ENCODE measurements at places on chromosomes 13 and 19.
A peak's percentile ranks its signal among the peaks of the same experiment; 100 is the strongest.

DNA sequence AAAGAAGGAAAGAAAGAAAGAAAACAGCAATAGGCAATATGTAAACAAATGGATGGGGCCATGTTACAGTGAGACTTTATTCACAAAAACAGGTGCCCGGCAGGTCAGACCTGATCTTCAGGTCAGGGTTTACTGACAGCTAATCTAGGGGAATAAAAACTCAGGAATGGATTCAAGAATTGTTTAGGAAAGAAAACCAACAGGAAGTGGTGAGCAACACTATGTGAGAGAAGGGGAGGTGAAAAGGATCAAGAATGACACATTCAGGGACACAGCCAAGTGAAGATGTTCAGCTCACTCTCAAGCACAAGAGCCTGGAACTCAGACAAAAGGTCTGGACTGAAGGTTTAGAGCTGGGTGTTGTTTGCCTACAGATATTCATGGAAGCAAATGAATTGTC lies 244.5 kb downstream of the EFNB2 start:
- DNase-seq, result no peak

DNA sequence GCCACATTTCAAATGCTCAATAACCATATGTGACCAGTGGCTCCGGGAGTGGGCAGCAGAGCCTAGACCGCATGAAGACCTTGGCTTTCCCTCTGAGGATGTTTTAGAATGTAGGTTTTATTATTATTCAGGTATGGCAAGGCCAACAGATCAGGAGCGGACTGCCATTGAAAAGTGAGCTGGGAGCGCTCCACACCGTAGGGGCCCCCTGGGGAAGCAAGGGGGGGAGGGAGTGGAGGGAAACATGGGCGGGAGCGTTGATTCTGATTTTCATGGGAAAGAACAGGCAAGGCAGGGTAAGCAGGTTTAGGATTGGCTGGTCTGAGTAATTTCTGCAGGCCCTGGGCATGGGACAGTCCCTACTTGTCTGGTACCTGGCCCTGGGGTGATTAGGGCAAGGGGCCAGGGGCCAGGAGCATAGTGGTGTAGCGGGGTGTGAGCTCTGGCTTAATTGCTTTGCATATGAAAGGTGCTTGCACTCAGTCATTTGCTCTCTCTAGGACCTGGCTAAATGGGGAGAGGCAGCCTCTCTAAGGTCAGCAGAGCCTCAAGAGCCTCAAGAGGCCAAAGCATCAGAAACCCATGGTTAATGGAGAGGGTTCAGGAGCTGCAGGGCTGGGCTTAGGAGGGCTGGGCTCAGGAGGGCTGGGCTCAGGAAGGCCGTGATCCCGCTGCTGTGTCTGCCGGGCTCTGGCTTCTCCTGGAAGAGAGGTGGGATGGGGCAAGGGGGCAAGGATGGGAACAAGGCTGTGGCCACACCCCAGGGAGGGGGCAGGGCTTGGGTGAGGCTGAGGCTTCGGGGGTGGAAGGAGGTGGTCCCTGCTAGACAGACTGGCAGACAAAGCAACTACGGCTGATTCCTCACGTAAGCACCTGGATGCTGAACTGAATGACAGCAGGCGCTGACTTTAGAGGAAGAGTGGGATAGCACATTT lies 82.0 kb upstream of the WASF3 start:
- no peak for DNase-seq

DNA sequence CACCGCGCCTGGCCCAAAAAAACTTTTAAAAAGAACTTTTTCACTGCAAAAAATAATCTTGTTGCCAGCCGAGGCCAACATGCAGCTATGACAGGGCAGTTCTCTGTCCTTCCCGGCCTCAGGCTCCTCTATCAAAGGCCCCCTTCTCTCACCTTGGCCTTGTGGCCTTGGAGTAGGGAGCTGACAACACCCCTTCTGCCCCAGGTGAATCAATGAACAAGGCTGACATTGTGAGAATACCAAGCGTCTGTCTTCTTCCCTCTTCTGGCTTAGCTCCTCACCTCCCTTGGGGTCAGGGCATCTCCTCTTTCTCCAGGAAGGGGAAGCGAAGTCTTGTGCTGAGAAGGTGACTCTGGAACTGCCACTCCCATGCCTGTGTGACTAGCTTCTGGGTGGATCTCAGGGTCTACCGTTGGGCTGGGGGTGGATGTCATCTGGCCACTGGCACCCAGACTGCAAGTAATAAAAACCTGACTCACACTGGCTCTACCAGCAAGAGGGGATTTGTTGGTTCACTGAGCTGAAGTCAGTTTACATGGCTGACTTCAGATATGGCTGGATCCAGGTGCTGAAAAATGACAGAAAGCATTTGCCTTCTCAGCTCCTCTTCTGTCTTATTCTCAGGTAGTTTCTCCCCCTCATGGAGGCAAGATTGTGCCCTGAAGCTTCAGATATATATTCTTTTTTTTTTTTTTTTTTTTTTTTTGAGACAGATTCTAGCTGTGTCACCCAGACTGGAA lies 6.3 kb downstream of the C19orf38 start:
- no peak for DNase-seq

DNA sequence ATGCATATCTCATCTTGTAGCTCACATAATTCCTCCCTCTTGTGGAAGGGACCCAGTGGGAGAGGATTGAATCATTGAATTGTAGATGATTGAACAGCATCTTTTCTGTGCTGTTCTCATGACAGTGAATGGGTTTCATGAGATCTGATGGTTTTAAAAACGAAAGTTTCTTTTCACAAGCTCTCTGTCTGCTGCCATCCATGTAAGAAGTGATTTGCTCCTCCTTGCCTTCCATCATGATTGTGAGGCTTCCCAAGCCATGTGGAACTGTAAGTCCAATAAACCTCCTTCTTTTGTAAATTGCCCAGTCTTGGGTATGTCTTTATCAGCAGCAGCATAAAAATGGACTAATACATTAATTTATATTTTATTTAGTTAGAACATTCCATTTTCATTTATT lies 19.6 kb upstream of the ZNF675 start:
- no peak for DNase-seq

DNA sequence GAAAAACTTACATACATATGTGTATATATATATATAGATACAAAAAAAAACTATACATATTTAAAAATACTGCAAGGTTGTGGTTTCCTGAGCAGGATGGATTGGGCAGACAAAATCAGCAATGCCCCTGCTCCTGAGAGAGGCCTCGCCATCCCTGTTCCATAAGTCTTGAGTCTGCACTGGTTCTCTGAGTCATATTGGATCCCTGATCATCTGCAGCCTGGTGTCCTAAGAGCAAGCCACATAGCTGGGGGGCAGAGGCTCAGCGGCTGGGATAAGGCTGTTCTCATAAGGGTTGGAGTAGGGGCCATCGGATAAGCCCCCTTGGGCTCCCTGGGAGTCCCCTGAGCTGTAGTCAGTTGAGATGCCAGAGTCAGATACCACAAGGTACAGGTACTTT lies 3.3 kb downstream of the SWSAP1 start:
- no peak for DNase-seq

GRCh38 chr19:3722443-3723109 lies 14.4 kb downstream of the TJP3 start:
- DNase-seq, result no peak

- DNase-seq, result peak; percentile 11
Observed at GRCh38 chr19:57103573-57104277, 16.1 kb upstream of the USP29 start.

DNA sequence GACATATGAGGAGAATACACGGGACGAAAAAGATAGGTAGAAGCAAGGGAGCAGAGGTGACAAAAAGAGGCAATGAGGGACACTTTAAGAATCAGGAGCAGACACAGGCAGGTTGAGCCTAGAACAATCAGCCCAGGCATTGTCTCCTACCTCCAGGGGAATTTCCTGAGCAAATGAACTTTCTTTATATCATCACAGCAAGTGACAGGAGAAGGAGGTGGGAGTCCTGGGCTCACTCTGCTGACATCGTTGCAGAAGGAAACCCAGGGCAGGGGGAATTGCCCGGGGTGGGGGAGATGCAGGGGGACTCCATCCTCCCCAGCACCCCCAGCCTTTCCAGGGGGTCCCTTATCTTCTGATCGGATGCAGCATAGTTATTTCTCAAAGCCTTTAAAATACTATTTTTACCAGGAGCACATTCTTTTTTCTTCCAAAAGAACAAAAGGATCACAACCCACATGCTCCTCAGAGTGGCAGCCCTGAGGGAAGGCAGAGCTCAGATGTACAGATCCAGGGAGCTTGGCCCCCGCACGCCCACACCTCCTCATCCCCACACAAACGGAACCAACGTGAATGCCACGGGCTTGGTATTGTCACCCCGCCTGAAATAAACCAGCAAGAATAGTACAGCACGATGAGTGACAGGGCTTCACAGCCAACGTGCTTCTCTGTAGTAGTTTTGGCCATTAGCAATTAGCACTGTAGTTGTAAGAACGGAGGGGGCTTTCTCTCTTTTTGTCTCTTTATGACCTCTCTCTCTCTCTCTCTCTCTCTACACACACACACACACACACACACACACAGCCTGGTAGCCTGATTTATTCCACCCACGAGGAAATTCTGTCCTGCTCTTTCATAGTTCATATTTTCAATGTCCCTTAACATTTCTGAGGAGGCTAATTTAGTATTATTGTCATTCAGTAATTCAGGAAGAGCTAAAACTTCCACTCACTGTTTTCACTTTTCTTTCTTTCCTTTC lies 169.5 kb upstream of the UBL3 start:
- no peak for DNase-seq

DNA sequence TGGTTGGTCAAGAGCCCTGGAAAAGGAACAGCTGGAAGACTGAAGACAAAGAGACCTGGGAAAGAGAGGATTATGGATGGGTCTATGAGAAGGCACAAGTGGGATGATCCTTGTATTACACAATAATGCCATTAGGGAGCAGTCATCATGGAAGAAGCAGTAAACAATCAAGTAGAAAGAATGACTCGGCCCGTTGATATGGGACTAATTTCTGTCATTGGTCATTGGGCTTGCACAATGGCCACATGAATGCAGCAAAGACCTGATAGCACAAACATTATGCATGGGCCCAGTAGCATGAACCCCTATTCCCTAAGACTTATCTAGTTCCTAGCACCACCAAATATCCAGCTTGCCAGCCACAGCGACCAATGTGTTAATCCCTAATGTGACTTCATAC lies 390.3 kb upstream of the ZNF507 start:
- DNase-seq, result no peak

DNA sequence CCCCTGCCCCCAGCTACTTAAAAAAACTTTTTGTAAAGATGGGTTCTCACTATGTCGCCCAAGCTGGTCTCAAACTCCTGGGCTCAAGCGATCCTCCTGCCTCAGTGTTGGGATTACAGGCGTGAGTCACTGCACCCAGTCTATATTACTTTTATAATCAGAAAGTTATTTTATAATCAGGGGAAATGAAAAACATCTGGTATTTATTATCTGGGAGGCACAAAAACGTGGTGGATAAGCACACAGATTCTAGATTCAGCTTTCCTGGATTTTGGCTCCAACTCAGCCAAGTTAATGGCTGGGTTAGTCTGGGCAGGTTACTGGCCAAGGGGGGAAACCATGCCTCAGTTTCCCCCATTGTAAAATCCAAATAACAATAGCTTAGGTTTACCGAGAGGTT lies 24.7 kb downstream of the KEAP1 start:
- no peak for DNase-seq

- DNase-seq, result no peak
Observed at GRCh38 chr19:53958823-53959757, 3.6 kb upstream of the CACNG8 start.

GRCh38 chr19:6098574-6098973 lies 11.7 kb downstream of the RFX2 start:
- no peak for DNase-seq

- DNase-seq, result no peak
Observed at GRCh38 chr19:37936166-37936565, 29.2 kb downstream of the SIPA1L3 start.

DNA sequence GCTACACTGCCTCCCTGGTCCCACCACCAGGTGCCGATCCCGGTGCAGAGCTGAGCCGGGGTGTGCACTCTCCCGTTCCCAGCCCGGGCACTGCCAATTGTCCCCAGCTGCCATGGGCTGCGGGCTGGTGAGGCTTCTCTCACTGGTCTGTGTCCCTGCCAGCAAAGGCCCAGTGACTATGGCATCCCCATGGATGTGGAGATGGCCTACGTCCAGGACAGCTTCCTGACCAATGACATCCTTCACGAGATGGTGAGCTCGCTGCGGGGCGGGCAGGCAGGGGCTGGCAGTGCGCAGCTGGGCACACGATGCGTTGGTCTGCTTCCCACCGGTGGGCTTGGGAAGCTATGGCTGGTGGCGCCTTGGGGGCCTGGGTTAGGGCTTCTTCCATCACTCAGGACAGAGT lies 14.6 kb downstream of the MPND start:
- DNase-seq, result no peak

DNA sequence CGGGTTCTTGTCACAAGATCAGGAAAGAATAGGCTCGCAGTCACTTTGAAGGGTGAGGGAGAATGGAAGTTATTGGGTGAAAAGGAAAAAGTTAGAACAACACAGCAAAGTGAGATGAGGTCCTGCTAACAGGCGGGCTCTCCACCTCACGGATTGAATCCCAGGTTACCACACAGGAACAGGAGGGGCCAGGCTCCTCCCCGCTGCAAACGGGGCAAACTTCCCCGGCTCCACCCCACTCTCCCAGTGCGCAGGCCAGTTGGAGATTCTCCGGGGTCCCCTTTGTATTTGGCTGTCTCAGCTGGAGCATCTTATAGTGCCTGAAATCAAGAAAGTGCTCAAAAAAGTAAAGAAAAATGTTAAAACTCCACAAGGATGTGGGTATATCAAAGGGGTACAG lies 78.3 kb upstream of the IPO5 start:
- no peak for DNase-seq

GRCh38 chr13:106449096-106449495 lies 86.4 kb downstream of the EFNB2 start:
- DNase-seq, result no peak

- DNase-seq, result no peak
Observed at GRCh38 chr19:48646722-48647216, 782 bp upstream of the CA11 start.

- DNase-seq, result no peak
Observed at GRCh38 chr19:47891923-47892666, 6.0 kb upstream of the SULT2A1 start.

- no peak for DNase-seq
Observed at GRCh38 chr19:1540365-1540925, 16.6 kb downstream of the PLK5 start.

- no peak for DNase-seq
Observed at GRCh38 chr13:58960888-58961287, 1202.8 kb downstream of the DIAPH3 start.

GRCh38 chr13:98741741-98742435 lies 10.6 kb downstream of the SLC15A1 start:
- no peak for DNase-seq

DNA sequence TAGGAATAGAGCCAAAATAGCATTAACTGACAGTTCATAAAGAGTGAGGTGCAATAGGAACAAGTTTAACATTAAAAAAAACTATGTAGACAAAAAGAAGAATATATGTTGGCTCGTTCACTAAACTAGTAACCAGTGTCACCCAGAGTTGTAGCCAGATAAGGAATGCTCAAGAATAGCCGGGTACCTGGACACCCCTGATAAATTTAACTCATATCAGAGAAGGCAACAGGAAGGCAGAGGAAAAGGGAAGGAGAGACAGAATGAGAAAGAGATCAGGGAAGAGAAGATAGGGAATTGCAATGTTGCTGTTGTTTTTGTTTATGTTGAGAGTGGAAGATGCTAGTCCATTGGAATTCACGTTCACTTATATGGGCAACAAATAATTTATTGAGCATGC lies 31.6 kb upstream of the KATNAL1 start:
- DNase-seq, result no peak

Measured in stimulated activated CD4-positive, alpha-beta T cell treated with anti-CD3 and anti-CD28 coated beads, TNF-alpha, amount 100 ng/mL, for 24 hours (primary cell).